ENCODE measurements at places on chromosomes 7 and 10.

GRCh38 chr10:83433705-83434104, 705.6 kb upstream of the GHITM start:
- no peaks in the 10 kb centered on the region for H3K36me3 ChIP-seq
- H3K27ac ChIP-seq, result no peak overlapping the region
- no peaks in the 10 kb centered on the region for H3K27me3 ChIP-seq
- H3K4me3 ChIP-seq, result no peak overlapping the region
- DNase-seq, result no peak

GRCh38 chr7:158111906-158112570, 475.6 kb downstream of the PTPRN2 start:
- no peak overlapping the region for H3K27ac ChIP-seq
- no peak for DNase-seq
- H3K27me3 ChIP-seq, result no peaks in the 10 kb centered on the region
- no peaks in the 10 kb centered on the region for H3K4me1 ChIP-seq
- H3K4me3 ChIP-seq, result no peak overlapping the region

- no peak overlapping the region for H3K27ac ChIP-seq
- DNase-seq, result no peak
- no peaks in the 10 kb centered on the region for H3K27me3 ChIP-seq
- H3K4me1 ChIP-seq, result peaks cover 11% of the 10 kb centered on the region
- H3K4me3 ChIP-seq, result no peak overlapping the region
Observed at GRCh38 chr7:132878204-132878919, 203.5 kb downstream of the CHCHD3 start.

GRCh38 chr7:35705932-35706461, 11.1 kb upstream of the HERPUD2 start:
- H3K27ac ChIP-seq, result peak overlapping the region; percentile 6
- DNase-seq, result no peak
- H3K4me1 ChIP-seq, result peaks cover 12% of the 10 kb centered on the region
- no peak overlapping the region for H3K4me3 ChIP-seq
- no peaks in the 10 kb centered on the region for H3K27me3 ChIP-seq

DNA sequence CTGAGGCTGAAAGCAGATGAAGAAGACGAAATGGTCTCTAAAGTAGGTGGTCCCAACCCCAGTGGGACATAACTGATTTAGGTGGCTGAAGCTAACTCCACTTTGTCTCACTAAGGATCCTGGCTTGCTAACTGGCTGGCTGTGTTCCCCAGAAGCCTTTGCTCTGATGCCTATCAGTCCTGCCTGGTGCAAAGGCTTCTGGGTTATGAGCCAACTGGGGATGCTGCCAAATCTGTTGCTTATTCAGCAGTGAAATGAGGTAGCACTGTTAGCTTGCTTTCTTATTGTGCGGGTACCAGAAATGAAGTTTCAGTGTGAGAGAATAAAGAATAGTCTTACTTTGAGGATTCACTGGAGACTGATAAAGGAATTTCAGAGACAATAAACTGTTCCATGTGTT, 18.1 kb downstream of the PRKG1 start:
- H3K4me3 ChIP-seq, result no peak overlapping the region
- H3K4me1 ChIP-seq, result no peaks in the 10 kb centered on the region
- H3K27me3 ChIP-seq, result peaks cover 5% of the 10 kb centered on the region
- no peak overlapping the region for H3K27ac ChIP-seq
- DNase-seq, result no peak
- no peaks in the 10 kb centered on the region for H3K36me3 ChIP-seq

GRCh38 chr7:116812860-116813259, 49.5 kb upstream of the CAPZA2 start:
- no peak for DNase-seq
- H3K4me3 ChIP-seq, result no peak overlapping the region
- no peaks in the 10 kb centered on the region for H3K4me1 ChIP-seq
- H3K27ac ChIP-seq, result no peak overlapping the region

DNA sequence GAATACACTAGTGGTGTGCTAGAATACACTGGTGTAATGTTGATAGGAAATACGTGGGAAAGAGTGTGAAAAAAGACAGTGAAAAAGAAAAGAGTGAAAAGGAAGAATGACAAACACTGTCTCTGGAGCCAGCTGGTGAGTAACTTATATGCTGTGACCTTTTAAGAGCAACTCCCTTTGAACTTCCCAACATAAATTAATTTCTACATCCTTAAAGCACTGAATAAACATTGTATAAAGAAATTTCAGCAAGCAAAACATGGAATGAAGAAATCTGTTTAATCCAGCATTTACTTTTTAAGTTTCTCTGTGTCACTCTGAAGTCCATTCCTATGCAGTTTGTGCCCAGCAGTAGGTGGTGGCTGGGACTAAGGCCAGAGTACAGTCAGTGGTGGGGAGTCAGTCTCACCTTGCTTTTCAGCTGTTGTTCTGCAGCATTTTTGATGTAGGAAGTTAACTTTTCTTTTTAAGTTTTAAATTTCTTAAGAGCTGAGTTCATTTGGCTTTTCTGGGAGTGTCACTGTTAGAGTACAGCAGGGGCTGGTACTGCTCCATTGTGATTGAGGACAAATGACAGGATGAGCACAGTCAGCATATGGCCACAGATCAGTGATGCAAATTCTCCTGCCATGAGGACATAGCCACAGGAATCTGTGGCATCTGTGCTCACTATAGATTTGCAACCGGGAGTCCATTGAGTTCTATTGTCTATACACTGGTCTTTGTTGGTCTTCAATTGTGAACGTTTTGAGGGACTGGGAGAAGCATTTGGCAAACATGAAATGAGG, 321.8 kb downstream of the ZNF248 start:
- no peak overlapping the region for H3K4me3 ChIP-seq
- H3K4me1 ChIP-seq, result no peaks in the 10 kb centered on the region
- H3K27me3 ChIP-seq, result no peaks in the 10 kb centered on the region
- no peaks in the 10 kb centered on the region for H3K36me3 ChIP-seq

DNA sequence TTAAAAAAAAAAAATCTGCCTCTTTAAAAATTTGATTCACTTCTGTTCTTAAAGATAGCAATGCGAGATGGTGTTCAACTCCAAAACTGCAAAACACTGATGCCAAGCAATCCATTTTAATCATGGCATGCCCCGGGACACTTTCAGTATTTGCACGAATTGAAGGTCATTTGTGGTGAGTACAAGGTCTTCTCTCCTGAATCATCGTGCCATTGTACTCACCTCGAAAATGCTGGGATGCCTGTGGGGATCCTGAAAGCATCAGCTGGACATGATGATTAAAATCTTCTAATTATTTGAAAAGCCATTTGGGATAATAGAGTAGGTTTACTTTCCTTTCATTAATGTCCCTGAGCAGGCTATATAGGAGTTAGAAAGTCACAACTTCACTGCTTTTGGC, 125.1 kb upstream of the NRP1 start:
- H3K4me3 ChIP-seq, result no peak overlapping the region
- no peak overlapping the region for H3K27ac ChIP-seq
- no peaks in the 10 kb centered on the region for H3K36me3 ChIP-seq
- DNase-seq, result no peak
- H3K4me1 ChIP-seq, result no peaks in the 10 kb centered on the region

DNA sequence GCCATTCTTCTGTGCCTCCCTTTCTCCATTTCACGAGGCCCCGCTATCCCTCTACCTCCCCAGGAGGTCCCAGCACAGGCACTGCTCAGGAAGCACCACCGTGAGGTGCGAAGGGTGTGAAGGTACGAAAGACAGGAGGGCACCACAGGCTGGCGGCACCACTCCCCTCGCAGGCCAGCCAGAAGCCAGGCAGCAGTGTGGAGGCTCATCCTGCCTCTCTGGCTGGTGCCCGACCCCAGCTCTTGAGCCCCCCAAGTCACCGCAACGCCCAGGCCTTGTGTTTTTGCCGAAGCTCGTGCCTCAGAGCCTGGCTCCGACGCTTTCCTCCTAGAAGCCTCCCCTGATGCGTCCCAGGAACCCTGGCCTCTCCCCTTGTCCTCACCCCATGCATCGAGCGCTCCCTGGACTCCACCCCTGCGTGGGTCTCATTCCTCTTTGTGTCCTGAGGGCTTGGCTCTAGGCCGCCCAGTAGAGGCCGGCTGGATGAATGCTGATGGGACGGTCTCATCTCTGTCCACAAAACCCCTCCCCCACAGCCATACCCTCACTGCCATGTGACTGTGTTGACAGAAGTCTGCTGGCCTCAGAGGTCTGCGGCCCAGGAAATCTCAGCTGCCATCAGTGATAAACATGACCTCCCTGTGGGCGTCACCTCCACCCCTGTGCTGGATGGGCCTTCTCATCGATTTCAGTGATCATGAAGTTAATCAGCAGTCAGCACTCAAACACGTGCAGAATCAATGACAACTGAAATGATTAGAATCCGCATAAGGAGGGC, 19.3 kb downstream of the BRI3 start:
- DNase-seq, result no peak
- H3K27me3 ChIP-seq, result no peaks in the 10 kb centered on the region
- H3K27ac ChIP-seq, result peak overlapping the region; percentile 60
- peaks cover 1% of the 10 kb centered on the region for H3K36me3 ChIP-seq
- H3K4me1 ChIP-seq, result peaks cover 2% of the 10 kb centered on the region

- H3K36me3 ChIP-seq, result no peaks in the 10 kb centered on the region
- peaks cover 29% of the 10 kb centered on the region for H3K4me1 ChIP-seq
- H3K27me3 ChIP-seq, result no peaks in the 10 kb centered on the region
- no peak overlapping the region for H3K27ac ChIP-seq
- H3K4me3 ChIP-seq, result no peak overlapping the region
Observed at GRCh38 chr7:135499818-135500217, 10.1 kb downstream of the CNOT4 start.

- DNase-seq, result no peak
- peaks cover 38% of the 10 kb centered on the region for H3K4me1 ChIP-seq
- no peaks in the 10 kb centered on the region for H3K36me3 ChIP-seq
Observed at GRCh38 chr10:14660831-14661230, 113.9 kb downstream of the FAM107B start.

- no peaks in the 10 kb centered on the region for H3K27me3 ChIP-seq
- no peaks in the 10 kb centered on the region for H3K36me3 ChIP-seq
- H3K4me3 ChIP-seq, result no peak overlapping the region
Observed at GRCh38 chr10:88033793-88034192, 170.4 kb downstream of the PTEN start.

GRCh38 chr10:113978802-113979201, 64.9 kb upstream of the ADRB1 start:
- DNase-seq, result no peak
- no peaks in the 10 kb centered on the region for H3K36me3 ChIP-seq
- H3K4me1 ChIP-seq, result no peaks in the 10 kb centered on the region
- no peak overlapping the region for H3K4me3 ChIP-seq

GRCh38 chr10:11462071-11462470, 149.4 kb downstream of the USP6NL start:
- no peak overlapping the region for H3K27ac ChIP-seq
- no peak for DNase-seq
- peak overlapping the region; percentile 64 for H3K4me3 ChIP-seq
- no peaks in the 10 kb centered on the region for H3K27me3 ChIP-seq

DNA sequence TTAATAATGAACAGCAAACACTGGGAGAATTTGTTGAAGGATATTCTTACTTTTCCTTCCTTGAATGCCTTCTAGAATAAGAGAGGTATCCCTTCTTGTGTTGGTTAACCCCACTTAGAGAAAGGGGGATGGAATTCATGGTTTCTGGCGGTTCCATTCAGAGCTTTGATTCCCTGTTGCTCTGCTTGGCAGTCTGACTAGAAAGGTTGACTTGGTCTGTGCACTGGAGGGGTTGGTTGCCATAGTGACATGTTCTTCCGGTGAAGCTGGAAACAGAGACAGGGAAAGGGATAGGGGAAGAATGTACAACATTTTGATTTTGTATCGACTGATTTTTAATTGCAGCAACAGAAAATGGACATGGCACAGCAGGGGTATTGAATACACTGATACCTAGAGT, 2.5 kb downstream of the TMEM178B start:
- H3K27me3 ChIP-seq, result peaks cover 6% of the 10 kb centered on the region
- DNase-seq, result no peak
- H3K27ac ChIP-seq, result no peak overlapping the region
- no peaks in the 10 kb centered on the region for H3K36me3 ChIP-seq
- H3K4me1 ChIP-seq, result peaks cover 17% of the 10 kb centered on the region
